ENCODE measurements at places on chromosomes 6 and 20.

DNA sequence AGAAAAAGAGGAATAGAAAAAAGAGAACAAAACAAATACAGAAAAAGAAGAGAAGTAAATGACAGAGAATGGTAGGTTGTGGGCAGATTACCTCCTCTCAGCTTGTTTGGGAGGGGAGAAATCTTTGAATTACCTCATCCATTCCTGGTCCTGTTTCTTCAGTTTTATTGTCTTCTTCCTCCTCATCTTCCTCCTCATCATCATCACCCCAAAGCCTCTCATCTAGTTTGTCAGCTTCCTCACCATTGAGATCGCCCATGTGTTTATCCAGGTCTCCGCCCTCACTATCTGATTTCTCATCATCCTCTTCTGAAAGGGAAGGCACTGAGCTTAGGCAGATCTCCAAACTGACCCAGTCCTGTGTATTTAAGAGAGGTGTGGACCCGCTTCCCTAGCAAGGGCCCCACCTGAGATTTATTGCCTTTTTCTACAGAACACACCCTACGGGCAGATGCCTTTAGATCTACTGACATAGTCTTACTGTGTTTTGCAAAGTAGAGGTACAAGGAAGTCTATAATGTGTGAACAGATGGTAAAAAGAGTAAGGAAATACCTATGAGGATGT lies 24.2 kb upstream of the LYRM2 start:
- DNase-seq, result no peak

DNA sequence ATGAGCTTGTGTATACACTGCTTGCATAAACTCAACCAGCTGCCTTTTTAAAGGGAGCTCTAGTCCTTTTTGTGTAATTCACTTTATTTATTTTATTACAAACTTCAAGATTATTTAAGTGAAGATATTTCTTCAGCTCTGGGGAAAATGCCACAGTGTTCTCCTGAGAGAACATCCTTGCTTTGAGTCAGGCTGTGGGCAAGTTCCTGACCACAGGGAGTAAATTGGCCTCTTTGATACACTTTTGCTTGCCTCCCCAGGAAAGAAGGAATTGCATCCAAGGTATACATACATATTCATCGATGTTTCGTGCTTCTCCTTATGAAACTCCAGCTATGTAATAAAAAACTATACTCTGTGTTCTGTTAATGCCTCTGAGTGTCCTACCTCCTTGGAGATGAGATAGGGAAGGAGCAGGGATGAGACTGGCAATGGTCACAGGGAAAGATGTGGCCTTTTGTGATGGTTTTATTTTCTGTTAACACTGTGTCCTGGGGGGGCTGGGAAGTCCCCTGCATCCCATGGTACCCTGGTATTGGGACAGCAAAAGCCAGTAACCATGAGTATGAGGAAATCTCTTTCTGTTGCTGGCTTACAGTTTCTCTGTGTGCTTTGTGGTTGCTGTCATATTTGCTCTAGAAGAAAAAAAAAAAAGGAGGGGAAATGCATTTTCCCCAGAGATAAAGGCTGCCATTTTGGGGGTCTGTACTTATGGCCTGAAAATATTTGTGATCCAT lies 15.3 kb downstream of the TNFAIP3 start:
- no peak for DNase-seq

DNA sequence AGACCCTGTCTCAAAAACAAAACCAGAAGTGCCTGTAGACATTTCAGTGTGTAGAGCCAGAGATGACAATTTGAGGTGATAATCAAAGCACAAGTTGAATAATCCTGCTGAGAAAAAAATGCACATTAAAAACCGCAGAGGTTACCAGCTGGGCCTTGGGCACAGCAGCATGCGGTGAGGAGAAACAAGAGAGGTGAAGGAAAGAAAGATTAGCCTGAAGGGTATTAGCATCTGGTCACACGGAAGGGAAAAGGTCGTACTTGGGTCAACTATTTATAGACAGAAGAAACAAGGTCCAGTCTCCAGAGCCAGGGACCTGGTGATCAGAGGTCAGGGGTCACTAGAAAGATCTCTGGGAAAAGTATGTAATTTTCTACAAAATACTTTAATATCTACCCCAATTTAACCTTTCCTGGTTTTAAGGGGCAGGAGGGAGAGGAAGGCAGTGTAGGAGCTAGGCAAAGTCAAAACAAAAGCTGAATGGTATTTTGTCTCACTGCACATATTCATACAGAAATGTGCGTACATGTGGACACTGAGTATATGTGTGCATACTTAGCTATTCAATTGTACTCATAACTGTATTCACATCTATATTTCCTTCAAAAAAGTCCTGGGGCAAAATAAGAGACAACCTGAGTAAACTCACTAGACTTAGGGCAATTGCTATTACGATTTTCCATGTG lies 10.1 kb downstream of the MAP7 start:
- DNase-seq, result no peak

DNA sequence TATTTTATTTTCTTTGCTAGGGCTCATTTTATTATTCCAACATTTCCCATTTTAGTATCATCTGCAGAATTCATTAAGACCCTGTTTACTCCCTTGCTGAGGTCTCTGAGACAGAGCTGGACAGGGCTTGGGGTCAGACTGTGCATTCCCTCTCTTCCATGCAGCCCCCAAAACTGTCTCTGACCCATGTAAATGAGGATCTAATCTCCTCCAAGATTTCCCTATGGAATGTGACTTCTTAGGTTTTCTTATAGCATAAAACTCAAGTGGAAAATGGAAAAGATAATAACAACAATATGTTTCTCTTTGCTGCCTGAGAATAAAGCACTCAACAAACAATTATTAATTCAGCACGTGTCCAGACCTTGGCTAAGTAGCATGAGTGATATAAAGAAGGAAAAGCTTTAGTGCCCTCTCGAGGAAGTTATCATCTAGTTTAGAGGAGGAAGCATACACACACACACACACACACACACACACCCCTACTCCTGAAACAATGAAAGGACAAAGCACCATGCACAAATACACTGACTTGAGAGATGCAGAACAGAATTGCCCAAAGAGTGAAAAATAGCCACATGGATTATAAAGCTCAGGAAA lies 815.5 kb downstream of the BCKDHB start:
- no peak for DNase-seq

GRCh38 chr6:16918586-16918985 lies 157.3 kb upstream of the ATXN1 start:
- no peak for DNase-seq

DNA sequence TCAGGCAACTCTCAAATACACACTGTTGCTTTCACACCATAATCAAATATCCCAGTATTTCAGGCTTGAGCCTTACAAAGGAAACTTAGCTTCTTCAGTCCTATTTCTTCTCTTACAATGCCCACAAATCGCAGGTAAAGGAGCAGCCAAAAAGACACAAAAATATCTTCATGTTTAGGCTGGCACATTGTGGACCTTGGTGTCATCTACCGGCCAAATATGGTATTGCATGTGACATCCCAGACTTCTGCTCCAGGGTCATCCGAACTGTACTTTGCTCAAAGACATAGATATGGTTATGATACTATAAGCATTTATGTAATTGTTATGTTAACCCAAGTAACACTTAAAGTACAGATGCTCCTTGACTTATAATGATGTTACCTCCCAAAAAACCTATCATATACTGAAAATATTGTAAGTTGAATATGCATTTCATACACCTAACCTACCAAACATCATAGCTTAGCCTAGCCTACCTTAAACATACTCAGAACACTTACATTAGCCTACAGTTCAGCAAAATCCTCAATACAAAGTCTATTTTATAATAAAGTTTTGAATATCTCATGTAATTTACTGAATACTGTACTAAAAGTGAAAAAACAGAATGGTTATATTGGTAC lies 4.6 kb downstream of the OR2H2 start:
- no peak for DNase-seq

DNA sequence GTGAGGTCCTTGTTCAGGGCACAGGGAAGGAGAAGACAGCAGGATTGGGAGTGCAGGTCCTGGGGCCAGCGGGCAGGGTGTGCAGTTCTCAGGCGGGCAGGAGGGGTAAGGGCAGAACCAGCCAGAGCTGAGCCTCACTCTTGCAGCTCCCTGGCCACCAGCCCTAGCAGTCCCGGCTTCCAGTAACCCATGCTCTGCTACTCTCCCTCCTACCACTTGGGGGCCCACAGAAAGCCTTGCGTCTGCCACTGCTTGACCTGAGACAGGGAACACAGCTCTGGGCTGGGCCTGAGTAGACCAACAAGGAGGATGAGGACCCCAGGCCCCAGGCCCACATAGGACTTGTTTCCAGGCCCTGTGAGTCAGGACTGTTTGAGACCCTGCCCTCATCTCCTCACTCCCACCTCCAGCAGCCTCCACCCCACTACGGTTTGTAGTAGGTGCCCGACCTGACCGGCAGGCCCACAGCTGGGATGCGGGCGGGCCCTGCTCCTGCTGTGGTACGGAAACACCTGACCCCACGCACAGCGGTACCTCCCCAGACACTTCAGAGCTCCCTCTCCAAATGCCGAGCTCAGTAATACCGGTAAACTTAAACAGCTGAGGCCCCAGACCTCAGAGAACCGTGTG lies 39.2 kb downstream of the KCNK5 start:
- DNase-seq, result no peak

All from NCI-H2081 treated with DMSO at 0.1 percent for 48 hours (cell line).